ENCODE measurements at places on chromosomes 16 and 17. TPM values are rescaled to one million over a fixed set of nuclear protein-coding genes. Genes with fewer than 3 reads are reported as not detected.

GRCh38 chr17:78383725-78384471, 5.4 kb downstream of the PGS1 start:
- DNase-seq = peak; percentile 65

GRCh38 chr16:27304881-27305745, 8.7 kb upstream of the IL4R start:
- no peak for DNase-seq

DNA sequence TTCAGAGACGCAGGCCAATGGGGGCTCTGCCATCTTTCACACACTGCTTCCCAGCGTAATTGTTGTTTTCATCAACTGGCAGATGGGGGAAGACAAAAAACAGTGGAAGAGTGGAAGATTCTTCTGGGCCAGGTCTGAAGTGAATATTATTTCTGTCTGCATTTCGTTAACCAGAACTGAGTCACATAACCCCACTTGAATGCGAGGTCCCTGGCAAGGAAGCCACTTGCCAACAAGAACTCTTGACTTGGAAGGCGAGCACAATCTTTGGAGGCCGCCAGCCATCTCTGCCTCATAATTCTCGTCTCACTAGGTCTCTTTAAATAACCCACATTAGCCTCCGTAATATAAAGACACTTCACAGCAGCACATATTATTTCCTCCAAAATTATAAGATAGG, 75.4 kb downstream of the CYB561 start:
- DNase-seq = no peak

- no peak for DNase-seq
These were observed 8.3 kb downstream of the FLCN start for GRCh38 chr17:17228521-17229279.

GRCh38 chr17:74842146-74842598, 17.5 kb downstream of the GRIN2C start:
- no peak for DNase-seq

WNT9B gene
- 1.2 TPM for polyA plus RNA-seq

- DNase-seq = no peak
These were observed 32.2 kb upstream of the HAS3 start for GRCh38 chr16:69073181-69073702.

DNA sequence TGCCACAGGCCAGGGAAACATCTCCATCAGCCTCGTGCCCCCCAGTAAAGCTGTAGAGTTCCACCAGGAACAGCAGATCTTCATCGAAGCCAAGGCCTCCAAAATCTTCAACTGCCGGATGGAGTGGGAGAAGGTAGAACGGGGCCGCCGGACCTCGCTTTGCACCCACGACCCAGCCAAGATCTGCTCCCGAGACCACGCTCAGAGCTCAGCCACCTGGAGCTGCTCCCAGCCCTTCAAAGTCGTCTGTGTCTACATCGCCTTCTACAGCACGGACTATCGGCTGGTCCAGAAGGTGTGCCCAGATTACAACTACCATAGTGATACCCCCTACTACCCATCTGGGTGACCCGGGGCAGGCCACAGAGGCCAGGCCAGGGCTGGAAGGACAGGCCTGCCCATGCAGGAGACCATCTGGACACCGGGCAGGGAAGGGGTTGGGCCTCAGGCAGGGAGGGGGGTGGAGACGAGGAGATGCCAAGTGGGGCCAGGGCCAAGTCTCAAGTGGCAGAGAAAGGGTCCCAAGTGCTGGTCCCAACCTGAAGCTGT, 3.4 kb downstream of the NXPH3 start:
- no peak for DNase-seq

RAB37 gene
- 1.9 TPM for polyA plus RNA-seq

- DNase-seq = no peak
These were observed 19.7 kb downstream of the BAHCC1 start for GRCh38 chr17:81414756-81415516.

TBX4 gene
- polyA plus RNA-seq = 3.2 TPM

PRKCB gene
- polyA plus RNA-seq = 25.5 TPM

- DNase-seq = no peak
These were observed 214.0 kb upstream of the ASIC2 start for GRCh38 chr17:33506889-33507650.

DNA sequence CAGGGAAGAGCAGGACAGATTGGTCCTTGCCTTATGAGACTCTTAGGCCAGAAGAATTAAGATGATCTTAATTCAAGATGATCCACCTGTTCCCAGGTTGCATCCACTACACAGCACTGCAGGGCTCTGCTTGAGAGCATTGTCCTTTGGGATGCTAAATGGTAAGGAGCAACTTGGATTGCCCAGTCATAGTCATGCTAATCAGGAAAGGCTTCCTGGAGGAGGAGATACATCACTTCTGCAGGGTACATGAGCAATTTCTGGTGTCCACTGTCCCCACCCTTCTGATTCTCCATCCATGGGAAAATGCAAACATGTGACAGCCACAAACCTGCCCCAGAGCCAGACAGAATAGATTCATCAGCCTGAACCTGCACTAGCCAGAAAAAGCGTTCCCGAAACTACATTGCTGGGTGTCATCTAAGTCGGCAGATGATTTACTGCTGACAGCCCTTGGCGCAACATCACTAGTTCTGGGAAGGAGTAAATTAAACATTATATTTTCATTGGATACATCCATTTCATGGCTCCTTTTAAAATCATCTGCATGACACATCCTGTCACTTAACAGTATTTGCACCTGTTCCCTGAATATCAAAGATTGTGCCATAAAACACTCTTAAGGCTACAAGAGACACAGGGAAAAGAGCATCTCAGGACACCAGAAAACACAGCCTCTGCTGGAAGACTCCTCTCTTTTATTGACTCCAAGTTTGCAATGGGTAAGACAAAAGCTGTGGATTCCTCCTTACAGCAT, 282.2 kb downstream of the MAF start:
- no peak for DNase-seq

CAPNS2 gene
- not detected for polyA plus RNA-seq

CCDC92B gene
- polyA plus RNA-seq = 2.2 TPM

TP53TG3B gene
- polyA plus RNA-seq = 24.1 TPM

DNA sequence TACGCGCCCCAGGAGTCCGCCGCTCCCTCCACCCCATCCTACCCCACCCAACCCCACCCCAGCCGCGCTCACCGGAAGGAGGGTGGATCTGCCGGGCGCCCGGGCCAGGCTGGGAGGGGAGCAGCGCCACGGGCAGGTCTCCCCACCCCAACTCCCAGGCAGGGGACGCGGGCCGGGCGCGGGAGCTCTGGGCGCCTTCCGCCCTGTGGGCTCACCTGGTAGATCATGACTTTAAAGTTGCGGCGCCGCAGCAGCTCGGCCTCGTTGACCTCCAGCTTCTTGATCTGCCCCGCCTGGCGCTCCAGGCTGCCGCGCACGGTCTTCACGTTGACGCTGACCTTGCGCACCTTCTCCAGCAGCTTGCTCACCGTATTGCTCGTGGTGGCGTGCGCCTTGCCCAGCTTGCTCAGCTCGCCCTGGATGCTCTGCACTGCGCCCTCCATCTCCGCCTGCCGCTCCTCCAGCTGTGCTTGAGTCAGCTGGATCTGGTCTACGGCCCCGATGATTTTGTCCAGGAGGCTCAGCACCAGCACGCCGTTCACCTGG, 571 bp downstream of the CAVIN1 start:
- no peak for DNase-seq

CHST4 gene
- polyA plus RNA-seq = 0.32 TPM

DNA sequence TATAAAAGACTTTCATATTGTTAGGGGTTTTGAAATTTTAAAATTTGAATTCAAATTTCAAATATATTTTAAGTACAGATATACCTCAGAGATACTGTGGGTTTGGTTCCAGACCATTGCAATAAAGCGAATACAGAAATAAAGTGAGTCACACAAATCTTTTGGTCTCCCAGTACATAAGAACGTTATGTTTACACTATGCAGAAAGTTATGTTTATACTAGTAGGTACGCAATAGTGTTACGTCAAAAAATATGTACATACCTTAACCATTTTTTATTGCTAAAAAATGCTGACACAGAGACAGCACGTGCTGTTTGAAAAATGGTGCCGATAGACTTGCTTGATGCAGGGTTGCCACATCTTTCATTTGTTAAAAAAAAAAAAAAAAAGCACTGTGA, 19.7 kb downstream of the NUP88 start:
- no peak for DNase-seq

MYH11 gene
- 276 TPM for polyA plus RNA-seq

- no peak for DNase-seq
These were observed 9.7 kb upstream of the NKD1 start for GRCh38 chr16:50538411-50539052.

Data from testis (tissue), 5 donors.